Mucosa of gallbladder (tissue), 1 donor: ENCODE measurements at places on chromosomes 3 and 15. TPM values are rescaled to one million over a fixed set of nuclear protein-coding genes. Genes with fewer than 3 reads are reported as not detected.

- no peak for DNase-seq
Observed at GRCh38 chr3:27729325-27729724, 7.2 kb upstream of the EOMES start.

- DNase-seq, result no peak
Observed at GRCh38 chr15:55999658-56000057, 6.2 kb upstream of the NEDD4 start.

DNA sequence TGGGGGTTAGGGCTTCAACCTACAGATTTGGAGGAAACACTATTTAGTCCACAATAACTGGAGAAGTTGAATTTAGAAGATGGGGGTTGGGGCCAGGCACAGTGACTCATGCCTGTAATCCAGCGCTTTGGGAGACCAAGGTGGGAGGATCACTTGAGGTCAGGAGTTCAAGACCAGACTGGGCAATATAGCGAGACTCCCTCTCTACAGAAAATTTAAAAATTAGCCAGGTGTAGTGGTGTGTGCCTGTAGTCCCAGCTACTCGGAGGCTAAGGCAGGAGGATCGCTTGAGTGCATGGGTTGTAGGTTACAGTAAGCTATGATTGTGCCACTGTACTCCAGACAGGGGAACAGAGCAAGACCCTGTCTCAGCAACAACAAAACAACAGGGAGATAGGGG is 5.0 kb upstream of the DYNLT2B start:
- no peak for DNase-seq

- no peak for DNase-seq
Observed at GRCh38 chr3:14000556-14000955, 120.7 kb upstream of the WNT7A start.

- DNase-seq, result no peak
Observed at GRCh38 chr3:45105855-45106671, 40.1 kb downstream of the CDCP1 start.

GRCh38 chr3:65713016-65713415 is 325.7 kb downstream of the MAGI1 start:
- peak; percentile 31 for DNase-seq

GRCh38 chr3:31559872-31560534 is 27.3 kb downstream of the STT3B start:
- DNase-seq, result no peak

GRCh38 chr3:19931767-19932188 is 2.2 kb downstream of the EFHB start:
- no peak for DNase-seq

GRCh38 chr15:33675246-33675645 is 293.1 kb upstream of the CHRM5 start:
- no peak for DNase-seq

GRCh38 chr3:52429779-52430415 is 15.0 kb downstream of the SEMA3G start:
- no peak for DNase-seq

DNA sequence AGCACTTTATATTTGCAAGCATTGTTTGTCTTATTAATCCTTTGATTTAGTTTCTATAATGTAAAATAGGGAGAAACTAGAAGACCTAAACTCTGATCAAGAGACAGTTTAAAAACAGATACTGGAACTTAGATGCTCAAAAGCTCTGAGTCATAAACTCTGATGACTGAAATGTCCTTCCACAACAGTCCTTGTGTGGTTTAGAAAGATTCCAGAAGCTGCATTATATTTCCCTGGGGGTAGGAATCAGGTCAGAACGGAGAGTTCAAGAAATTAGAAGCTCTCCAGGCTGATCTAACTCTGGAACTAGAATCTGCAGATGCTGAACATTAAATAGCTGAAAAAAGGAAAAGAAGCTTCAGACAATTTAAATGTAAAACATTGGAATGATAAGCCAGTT is 18.3 kb upstream of the ONECUT1 start:
- no peak for DNase-seq

DNA sequence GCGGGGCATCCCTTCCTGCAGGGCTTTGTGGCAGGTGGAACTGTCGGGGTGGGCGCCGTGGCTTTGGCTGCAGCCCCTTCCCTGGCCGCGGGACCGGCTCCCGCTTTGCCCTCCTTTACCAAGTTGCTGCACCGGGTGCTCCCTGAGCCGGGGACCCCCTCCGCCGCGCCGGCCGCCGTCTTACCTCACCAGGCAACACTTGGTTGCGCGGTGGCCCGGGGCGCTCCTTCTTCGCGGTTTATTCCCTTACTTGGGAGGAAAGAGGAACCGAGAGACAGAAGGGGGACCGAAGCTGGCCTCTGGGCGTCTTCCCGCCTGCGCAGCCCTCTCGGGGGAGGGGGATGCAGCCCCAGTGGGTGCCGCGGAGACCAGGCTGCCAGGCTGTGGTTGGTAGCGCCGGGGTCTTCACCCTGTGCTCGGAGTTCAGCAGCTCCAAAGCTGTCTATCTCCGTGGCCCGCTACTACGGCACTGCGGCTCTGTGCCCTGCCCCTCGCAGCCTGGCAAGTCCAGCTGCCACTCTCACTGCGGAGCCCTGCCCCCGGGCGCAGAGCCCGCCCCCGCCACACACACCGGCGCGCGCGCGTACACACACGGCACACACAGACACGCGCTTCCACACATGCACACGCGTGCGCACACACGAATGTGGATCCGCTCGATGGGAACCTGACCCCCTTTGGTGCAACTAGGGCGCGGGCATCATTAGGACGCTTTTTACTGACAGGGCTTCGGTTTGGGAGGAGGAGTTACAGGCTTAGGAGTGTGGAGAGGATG is at the start of gene DGKG:
Gene DGKG (minus strand): TSS at position 473 of the 775 bp plus-strand sequence. CDS start 41,775 bp downstream, outside the sequence.
- DNase-seq, result peak; percentile 44

DNA sequence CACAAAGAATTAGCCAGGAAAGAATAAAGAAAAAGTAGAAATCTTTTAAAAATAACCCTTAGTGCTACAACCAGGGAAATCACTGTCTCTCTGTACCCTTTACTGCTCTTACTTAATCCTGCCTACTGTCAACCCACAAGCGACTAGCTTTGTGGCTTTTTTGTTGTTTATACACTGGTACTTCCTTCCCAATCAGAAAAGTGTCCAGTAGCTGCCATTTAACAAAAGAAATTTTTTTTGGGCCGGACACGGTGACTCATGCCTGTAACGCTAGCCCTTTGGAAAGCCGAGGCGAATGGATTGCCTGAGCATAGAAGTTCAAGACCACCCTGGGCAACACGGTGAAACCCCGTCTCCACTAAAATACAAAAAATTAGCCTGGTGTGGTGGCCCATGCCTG is 13.8 kb upstream of the FAM219B start:
- DNase-seq, result no peak

- DNase-seq, result no peak
Observed at GRCh38 chr3:125310623-125311081, 64.5 kb downstream of the ZNF148 start.

DNA sequence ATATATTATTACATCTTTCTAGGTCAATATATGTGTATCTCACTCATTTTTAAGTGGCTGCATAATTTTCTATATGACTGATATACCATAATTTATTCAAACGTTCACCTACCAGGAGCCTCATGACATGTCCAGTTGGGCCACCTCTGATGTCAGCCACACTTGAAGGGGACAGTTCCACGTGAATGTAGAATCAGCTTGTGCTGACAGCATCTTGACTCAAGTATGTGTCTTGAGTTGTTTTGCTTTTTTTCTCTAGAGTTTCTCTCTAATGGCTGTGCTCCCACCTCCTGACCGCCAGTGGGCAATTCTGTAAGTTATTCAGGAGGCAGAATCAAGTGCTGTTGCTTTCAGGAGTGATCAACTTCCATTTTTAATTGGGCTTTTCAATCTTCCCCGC is 237.9 kb downstream of the NFKBIZ start:
- no peak for DNase-seq

GRCh38 chr3:12327021-12327420 is 38.2 kb downstream of the PPARG start:
- DNase-seq, result no peak

GRCh38 chr15:65408324-65409035 is 14.3 kb downstream of the IGDCC4 start:
- DNase-seq, result no peak

- DNase-seq, result no peak
Observed at GRCh38 chr3:111596328-111596727, 1.2 kb upstream of the ZBED2 start.

DNA sequence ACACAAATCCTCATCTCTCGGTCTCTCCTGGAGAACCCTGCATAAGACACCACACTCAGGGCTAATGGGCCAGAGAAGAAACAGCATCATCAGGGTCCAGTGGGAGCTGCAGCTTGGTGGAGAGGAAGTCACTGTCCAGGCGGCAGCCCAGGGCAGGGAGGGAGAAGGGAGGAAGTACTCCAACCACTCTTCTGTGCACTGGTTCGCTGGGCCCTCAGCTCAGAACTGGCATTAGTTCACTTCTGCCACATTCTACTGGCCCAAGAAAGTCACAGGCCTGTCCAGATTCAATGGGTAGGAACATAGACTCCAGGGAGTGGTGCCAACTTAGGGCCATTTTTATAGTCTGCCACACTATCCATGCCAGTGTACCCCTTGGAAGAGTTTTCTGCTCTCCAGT is 169.0 kb downstream of the ABHD5 start:
- no peak for DNase-seq

DNA sequence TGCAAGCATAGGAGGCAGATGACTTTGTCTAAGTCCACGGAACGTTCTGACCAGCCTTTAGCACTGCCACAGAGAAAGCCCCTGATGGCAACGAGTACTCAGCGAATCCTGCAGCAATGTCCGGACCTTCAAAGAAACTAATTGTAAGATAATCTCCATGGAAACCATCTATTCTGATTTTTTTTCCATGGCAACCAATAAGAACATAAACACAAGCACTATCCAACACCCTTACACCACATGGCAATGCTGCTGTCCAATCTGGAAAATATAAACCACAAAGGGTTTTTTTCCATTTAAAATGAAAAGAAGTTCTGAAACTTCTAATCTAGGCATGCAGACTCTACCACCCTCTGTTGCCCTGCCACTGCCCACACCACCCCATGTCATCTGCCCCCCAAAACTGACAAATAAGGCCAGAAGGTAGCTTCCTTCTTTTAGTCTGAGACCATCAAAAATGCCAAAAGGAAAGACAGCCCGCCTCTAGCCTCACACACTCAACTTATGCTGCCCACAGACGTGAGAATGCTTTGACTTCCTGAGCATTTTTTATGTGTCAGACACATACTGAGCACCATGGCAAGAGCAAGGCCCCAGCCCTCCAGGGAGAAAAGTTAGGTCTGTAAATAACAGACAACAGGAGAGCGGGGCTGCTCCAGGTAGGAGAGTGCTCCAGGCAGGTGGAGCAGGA is 44.5 kb downstream of the POC1A start:
- no peak for DNase-seq

- DNase-seq, result no peak
Observed at GRCh38 chr3:142022381-142022780, 127.0 kb downstream of the TFDP2 start.

DNA sequence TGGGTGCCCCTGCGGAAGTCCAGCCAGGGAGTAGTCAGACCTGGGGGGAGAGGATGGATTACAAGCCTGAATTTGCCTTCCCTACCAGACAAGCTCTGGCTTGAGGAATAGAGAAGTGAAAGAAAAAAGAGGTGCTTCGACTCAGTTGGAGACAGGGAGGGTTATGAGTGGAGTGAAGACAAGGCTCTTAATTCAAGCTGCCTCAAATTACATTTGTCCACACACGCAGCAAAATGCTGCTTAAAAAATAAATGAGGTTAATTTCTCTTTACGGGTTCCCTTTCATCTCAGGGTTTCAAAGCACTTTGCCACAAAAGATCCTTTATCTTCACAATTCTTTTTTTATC is 49.0 kb upstream of the SLC4A7 start:
- DNase-seq, result no peak

DNA sequence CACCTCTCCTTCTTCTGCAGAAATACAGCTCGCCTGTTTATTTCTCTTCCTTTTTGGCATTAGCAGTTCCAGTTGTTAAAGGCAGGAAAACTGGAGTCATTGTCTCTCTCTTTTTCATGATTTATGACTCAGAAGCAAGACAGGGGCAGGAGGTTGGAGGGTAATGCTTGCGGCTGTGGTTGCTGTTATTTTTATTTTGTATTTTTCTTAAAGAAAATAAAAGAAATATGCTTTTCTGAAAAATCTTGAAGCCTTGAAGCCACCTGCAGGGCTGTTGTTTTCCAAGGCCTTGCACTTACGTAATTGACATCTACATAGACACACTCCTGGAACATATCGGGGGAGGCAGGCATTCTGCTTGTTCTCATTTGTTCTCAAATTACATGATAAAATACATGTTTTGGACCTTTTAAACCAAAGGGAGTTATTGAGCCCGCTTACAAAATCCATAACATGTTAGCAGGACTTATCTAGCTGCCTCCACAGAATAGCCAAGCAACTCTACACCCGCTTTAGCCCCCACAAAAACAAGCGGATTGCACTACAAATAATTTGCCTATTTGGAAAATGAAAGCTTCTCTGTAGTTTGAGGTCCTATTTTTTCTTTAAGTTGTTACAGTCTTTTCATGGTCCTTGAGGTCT is 1004.6 kb upstream of the NR2F2 start:
- DNase-seq, result no peak

- no peak for DNase-seq
Observed at GRCh38 chr15:95168951-95169431, 937.6 kb downstream of the MCTP2 start.

GRCh38 chr3:41716471-41716870 is 245.4 kb downstream of the ULK4 start:
- no peak for DNase-seq

- DNase-seq, result no peak
Observed at GRCh38 chr15:68733666-68734065, 87.0 kb downstream of the ANP32A start.

GRCh38 chr3:32194653-32195052 is 43.8 kb upstream of the CMTM8 start:
- no peak for DNase-seq

- no peak for DNase-seq
Observed at GRCh38 chr3:145224886-145225285, 936.1 kb downstream of the PLOD2 start.

DNA sequence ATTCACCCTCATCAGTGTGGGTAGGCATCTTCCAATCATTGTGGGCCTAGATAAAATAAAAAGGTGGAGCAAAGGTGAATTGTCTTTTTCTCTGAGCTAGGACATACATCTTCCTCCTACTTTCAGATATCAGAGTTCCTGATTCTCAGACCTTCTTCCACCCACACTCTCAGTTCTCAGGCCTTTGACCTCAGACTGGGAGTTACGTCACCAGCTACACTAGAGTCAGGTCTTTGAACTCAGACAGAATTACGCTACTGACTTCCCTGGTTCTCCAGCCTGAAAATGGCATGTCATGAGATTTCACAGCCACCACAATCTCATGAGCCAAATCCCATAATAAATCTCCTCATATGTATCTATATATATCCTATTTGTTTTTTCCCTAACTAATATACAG is 39.0 kb downstream of the STRIT1 start:
- no peak for DNase-seq

Gene GOLGA6L4
- total RNA-seq, result 1.8 TPM

Gene PRR20G
- total RNA-seq, result not detected

Gene GOLGA6D
- total RNA-seq, result 0.12 TPM

Gene SLC38A3
- total RNA-seq, result 2.2 TPM

Gene TSC22D2
- 25.6 TPM for total RNA-seq

Gene CCR2
- total RNA-seq, result 4.1 TPM

Gene SYNM
- 167 TPM for total RNA-seq

Gene LRRC2
- total RNA-seq, result 1.9 TPM

Gene EHD4
- total RNA-seq, result 39.7 TPM

Gene AQR
- total RNA-seq, result 20.8 TPM

Gene ACTR8
- total RNA-seq, result 31.5 TPM

Gene CCR8
- total RNA-seq, result not detected
